ENCODE measurements at places on chromosomes 5 and 9.

GRCh38 chr5:100834519-100834918, 68.6 kb downstream of the ST8SIA4 start:
- DNase-seq, result no peak

DNA sequence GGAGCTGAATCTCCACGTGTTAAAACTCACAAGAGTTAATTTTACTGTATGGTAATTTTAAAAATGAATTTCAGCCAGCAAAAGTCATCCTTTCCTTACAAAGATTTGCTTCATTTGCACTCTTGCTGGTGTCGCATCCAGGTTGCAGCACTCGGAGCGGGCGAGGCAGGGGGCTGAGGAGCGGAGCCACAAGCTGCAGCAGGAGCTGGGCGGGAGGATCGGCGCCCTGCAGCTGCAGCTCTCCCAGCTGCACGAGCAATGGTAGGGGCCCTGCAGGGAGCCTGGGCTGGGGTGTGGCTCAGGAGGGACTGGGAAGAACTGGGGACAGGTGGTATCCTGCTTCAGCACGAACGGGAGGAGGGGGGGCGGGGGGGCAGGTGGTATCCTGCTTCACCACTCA, 27.1 kb downstream of the HNRNPH1 start:
- DNase-seq, result no peak

DNA sequence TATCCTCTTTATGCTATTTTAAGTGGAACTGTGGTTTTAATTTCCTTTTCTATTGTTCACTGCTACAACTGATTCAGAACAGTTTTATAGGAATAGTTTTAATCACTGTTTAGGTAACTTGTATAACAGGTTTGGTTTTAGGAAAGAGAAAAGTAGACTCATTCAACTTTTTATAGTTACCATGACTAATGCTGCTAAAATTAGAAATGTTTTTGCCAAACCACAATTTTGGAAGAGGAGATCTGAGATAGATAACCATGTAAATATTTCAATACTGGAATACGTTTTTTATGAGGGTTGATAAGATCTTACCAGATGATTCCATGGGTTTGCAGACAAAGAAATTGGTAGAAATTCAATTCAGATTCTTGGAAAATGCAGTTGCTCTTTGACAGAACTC, 404.6 kb upstream of the ARRDC3 start:
- peak; percentile 50 for DNase-seq

- DNase-seq, result peak; percentile 55
These were observed 1.0 kb downstream of the ADAMTS19 start for GRCh38 chr5:129460936-129461710.

DNA sequence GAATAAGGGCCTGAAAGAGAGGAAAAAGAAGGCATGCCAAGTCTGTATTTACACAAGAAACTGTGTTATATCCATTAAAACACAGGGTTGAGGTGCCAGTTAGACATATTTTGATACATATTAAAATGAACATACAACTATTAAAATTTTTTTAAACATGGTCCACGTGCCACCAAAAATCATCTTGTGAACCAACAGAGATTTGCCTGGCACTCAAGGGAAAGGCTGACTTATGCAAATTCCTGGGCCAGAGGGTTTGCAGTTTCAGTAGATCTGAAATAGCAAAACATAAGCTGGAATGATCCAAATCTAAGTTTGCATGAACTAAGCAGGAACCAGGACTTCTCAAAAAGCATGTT, 168.7 kb downstream of the SLIT3 start:
- DNase-seq, result no peak

GRCh38 chr5:170571875-170572852, 68.3 kb downstream of the KCNIP1 start:
- DNase-seq, result peak; percentile 1

DNA sequence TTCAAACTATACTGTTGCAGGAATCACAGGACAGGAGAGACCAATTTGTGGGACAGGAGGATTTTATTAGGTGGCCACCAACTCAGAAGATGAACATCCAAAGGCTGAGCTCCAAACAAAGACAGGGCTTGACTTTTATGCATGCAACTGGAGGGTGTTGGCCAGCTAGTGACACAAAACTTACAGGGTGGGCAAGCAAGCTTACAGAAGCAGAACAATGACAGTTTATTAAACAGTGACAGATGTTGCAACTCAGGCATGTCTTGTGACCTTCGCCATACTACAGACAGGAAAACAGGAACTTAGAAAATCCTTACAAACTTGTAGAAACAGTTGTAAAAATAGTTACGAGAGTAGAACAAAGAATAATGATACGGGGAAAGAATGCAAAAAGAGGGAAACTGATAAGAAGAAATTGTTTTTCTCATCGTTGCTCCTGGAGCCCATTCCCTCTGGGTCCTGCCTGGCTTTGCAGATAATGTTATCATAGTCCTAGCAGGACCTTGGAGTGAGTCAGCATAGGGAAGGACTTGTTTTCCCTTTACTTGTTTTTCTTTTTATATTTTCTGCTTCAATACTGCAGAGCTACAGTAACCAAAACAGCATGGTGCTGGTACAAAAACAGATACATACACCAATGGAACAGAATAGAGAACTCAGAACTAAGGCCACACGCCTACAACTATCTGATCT, 2083.0 kb upstream of the ACO1 start:
- no peak for DNase-seq

DNA sequence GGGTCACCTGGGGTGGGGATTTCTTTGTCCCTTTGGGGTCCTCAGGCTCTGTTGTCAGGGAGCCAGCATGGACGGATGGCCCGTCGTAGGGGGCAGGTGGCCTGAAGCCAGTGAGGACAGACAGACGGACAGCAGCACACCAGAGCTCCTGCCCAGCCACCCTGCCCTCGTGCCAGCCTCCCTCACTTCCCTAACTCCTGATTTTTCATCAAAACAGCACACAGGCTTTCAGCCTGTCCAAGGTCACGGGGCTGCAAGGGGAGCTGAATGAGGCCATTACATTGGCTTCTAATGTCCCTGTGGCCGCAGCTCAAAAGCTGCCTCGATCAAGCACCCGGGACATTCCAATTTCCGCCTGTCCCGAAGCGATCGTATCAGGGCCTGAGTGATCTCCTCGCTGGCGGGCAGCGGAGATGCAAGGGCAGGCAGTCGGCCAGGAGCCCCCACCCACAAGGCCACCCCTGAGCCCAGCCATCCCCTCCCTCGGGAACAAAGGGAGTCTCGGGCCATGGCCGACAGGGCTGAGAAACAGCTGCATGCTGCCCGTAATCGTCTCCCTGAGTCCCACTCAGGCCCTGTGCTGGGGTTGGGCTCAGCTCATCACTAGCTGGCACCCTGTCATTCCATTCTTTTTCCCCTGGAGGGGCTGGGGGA, 50.5 kb upstream of the RNU6ATAC start:
- DNase-seq, result no peak
